CD4-positive, alpha-beta T cell treated with Interleukin-17A for 1 hour (primary cell): ENCODE measurements at places on chromosomes 6 and 20.
A peak's percentile ranks its signal among the peaks of the same experiment; 100 is the strongest.

GRCh38 chr6:168250250-168250649 is 69.3 kb downstream of the DACT2 start:
- DNase-seq: no peak

- DNase-seq: peak; percentile 68
Measured at GRCh38 chr20:37095108-37095598, 644 bp downstream of the RBL1 start.

DNA sequence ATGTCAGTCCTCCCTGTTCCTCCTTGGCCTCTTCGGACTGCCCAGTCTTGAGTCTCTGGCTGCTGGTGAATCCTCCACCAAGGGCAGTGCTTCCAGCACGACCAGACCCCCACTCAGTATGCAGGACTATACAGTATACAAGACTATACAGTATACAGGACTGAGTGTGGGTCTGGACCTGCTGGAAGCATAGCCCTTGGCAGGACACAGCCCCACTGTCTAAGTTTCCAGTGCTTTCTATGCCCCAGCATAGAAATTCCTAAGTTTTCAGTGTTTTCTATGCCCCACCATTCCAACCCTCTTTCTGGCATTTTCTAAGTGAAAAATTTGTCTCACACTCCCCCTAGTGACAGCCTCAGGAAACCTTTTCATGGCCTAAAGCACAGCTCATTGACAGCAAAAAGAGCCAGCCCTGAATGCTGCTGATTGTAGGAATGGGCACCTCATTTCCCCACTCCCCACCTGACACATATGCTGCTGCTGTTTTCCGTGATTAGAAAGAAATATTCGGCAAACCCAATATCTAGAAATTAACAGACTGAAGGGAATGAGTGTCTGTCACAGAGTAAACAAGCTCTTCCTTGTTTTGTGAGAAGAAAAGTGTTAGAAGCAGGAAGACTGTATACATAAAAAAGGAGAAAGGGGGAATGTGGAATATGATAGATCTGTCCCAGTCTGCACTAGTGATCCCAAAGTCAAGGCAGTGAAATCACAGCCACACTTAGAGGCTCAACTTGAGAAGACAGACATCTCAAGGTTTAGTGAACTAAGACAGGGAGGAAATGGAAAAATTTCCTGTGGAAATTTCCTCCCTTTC is 206.9 kb downstream of the IBTK start:
- DNase-seq: peak; percentile 4

- DNase-seq: no peak
Measured at GRCh38 chr6:21707524-21708319, 114.2 kb downstream of the SOX4 start.

DNA sequence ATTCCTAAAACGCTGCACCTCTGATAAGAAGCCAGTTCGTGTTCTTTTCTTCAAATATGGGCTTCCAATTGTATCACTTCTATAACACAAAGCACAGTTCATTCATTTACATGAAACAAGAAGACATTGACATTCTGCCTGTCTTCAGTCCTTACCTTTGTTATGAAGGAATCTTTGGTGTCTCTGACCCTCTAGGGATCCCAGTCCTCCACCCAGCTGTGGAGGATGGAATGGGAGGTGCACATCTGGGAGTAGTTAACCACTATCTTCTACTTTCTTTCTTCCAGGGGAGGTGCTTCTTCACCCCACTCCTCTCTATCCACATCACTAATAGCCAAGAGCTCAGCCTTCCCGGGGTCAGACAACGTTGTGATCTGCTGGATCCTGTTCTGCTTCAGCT is 233.4 kb downstream of the CDC5L start:
- no peak for DNase-seq

DNA sequence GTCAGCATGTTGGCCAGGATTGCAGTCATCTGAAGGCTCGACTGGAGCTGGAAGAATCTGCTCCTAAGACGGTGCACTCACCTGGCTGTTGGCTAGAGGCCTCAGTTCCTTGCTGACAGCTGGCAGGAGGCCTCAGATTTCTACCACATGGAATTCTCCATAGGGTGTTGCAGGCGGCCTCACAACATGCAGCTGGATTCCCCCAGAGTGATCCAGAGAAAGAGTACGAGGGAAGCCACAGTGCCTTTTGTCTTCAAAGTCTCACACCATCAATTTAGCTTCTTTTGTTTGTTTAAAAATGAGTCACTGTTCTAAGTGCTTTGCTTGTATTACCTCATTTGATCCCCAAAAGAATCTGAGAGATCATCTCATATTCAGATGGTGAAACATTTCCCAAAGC is 65.5 kb upstream of the FYN start:
- DNase-seq: no peak

DNA sequence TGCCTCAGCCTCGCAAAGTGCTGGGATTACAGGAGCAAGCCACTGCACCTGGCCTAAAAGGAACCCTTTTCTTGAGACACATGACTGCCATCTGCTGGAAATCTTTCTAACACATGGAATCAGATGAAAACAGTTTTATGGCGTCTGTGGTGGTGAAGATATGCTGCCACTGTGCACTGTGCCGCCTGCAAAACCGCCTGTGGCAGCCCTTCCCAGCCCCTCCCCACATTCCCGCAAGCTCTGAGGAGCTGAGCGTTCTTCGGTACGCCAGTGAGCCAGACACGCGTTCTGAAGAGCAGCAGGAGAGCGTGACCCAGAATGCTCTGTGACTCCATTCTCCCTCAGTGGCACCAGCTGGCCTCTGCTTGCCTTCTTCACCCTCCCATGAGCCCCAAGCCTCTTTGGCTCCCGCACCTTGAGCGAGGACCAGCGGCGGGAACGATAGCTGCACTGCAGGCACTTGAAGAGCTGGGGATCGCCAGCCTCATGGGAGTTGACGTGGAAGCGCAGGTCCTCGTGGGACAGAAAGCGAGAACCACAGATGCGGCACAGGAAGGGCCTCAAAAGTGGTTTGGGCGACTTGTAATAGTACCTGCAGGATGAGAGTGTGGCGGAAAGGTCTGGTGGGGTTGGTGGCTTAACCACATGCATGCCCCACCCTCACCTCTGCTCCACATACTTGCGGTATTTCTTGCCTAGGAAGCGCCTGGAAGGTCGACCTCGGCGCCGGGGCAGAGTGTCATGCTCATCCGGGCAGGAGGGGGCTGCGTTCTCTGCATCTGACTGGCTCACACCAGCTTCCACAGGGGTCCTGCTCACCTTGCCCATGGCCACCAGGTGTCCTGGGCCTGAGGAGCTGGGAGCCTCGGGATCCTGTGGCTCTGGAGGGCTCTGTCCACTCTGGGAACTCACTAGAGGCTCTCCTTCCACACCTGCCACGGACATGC is 8.7 kb downstream of the ZNF335 start:
- peak; percentile 56 for DNase-seq

GRCh38 chr6:110352563-110353262 is 5.4 kb downstream of the METTL24 start:
- no peak for DNase-seq

DNA sequence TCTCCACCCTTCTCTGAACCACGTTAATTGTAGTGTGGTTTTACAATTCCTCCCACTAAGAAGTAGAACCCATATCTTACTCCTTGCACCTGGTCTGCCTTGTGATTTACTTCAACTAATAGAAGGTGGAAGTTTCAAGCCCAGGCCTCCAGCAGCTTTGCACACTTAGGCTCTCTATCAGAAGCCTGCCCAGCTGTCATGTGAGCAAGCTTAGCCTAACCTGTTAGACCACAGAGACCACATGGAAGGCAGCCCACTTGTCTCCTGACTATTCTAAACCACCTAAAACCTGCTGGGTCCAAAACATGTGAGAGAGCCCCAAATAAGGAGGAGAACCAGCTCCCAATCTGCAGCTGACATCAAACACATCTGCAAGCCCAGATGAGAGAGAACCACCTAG is 127.6 kb upstream of the BTBD3 start:
- no peak for DNase-seq

- peak; percentile 68 for DNase-seq
Measured at GRCh38 chr6:30411515-30412207, 66.7 kb downstream of the RPP21 start.
